ENCODE measurements at places on chromosomes 5 and 9.

DNA sequence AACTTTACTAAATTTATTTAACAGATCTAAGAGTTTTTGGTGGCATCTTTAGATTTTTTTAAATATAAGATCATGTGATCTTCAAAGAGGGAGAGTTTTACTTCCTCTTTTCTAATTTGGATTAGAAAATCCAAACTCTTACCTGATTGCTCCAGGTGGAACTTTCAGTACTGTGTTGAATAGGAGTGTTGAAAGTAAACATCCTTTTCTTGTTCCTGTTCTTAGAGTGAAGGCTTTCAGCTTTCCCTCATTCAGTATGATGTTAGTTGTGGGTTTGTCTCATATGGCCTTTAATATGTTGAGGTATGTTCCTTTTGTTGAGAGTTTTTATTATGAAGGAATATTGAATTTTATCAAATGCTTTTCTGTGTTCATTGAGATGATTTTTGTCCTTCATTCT lies 650.0 kb upstream of the SGCD start:
- DNase-seq = no peak

DNA sequence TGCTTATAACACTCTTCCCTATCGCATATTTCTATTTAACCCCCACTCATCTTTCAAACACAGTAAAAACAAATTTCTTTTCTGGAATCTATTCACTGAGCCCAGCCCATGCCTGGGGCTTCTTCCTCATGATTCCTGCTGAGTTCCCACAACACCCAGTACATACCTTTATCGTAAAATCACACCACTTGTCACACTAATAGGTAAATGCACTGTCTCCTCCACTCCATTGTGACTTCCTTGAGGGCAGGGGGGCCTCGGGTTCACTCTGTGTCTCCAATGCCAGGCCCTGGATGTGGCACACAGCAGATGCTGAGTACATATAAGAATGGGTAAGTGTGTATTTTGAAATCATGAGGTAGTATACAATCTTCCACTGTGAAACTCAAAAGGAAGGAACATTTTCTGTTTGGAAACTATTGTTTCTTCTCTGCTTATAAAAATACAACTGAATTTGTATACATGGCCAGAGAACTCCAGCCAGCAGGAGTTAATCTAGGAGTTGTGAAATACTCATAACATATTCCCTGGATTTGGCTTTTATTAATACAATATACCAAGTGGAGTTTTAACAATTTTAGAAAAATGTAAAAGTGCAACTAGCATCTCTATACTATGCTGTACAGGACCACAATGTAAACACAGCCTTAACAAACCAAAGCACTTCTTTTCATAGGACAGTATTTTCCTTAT lies 7.2 kb downstream of the PLK2 start:
- DNase-seq = no peak

- no peak for DNase-seq
Observed at GRCh38 chr9:115106001-115106400, 12.0 kb downstream of the TNC start.

DNA sequence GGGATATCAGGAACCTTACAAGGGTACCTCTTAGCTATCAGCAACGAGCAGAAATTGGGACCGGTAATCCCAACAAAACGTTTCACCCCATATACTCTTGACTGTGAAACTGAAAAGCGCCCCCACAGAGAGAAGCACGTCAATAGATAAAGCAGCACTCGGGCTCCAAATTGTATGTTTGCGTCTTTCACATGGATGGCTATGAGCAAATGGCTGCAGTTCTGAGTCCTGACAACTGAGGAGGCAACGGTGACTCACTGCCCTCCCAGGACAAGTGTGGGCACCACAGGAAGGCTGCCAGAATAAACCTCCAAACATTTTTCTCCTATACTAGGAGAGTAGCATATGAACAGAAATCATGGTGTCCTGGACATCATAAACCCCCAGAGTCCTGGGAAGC lies 36.6 kb downstream of the SEMA4D start:
- DNase-seq = no peak

DNA sequence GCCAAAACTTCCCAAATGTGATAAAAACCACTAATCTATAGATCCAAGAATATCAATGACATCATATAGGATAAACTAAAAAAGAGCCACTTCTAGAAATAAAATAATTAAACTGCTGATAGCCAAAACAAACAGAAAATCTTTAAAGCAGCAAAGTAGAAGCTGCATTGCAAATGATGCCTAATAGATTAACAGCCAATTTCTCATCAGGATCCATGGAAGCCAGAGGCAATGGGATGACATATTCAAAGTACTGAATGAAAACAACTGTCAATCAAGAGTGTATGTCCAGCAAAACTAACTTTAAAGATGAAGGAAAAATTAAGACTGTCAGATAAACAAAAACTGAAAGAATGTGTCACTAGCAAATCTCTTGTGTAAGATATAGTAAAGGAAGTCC lies 224.8 kb downstream of the PSAT1 start:
- no peak for DNase-seq

DNA sequence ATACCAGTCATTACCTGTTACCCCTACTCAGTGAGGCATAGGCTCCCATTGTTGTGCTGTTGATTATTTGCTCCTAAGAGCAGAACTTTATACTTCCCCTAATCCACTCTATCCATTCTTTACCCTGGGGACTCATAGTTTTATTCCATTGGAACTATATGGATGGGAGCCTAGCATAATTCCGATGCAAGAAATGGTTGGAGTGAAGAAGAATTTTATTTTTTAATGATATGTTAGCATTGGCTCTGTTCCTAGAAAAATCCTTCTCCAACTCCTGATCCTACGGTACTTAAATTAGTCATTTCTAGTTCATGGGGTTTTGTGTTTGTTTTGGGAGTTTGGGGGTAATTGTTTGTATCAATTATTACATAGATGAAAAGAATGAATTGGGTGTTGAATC lies 191.5 kb downstream of the GOLPH3 start:
- DNase-seq = no peak

DNA sequence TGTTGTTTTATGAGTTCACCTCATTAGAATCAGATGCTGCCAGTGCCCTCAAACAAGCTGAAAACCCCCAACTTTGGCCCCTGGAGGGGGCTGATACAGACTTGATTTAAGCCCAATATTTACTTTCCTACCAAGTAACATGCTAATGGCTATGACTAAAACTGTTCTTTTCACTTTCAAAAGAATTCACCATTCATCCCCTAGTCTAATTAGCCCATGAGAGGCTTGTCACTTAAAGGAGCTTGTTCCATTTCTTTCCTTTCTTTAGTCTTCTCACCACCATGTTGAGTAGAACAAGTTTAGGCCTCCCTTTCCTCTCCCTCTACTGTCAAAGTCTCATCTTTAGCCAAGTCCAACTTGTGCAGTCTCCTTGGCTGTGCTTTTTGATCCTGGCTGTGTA lies 50.4 kb downstream of the EPB41L4B start:
- no peak for DNase-seq

DNA sequence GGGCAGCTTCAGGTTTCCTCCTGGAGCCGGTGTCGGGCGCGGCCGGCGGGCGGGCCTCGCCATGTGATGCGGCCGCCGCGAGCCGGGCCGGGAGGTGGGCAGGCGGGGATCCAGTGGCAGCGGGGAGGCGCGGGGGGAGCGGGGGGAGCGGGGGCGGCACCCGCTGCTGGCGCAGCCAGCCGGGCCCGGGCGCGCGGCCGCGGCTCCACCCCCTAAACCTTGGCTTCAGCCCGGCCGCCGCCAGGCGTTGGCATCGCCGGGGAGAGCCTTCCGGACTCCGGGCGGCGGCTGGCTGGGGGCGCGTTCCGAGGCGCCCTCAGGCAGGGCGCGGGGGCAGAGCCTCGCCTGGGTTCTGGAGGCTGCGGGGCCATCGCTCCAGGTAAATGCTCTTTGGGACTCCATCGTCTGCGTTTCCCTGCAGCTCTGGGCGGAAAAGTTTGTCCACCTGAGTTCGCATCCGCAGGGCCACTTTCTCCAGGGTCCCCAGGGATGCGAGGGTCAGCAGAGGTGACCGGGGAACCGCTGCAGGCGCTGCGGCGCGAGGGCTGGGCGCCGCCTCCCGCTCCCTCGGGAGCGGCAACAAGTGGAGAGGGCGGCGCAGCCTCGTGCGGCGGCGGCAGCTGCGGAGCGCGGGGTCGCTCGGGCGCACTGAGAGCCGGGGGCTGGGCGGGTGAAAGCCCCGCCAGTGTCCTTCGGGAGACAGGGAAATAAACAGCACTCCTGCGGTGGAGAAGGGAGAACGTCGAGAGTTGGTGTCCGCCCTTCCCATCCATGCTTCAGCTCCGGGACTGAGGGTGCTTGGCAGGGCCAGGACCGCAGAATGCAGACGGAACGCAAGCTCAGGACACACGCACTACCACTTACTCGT lies at the start of gene ARHGEF28:
Gene ARHGEF28 (plus strand): TSS at position 253 of the 868 bp plus-strand sequence. CDS start 58,656 bp downstream, outside the sequence.
- peak; percentile 2 for DNase-seq

- DNase-seq = no peak
Observed at GRCh38 chr5:9335269-9335668, 210.6 kb downstream of the SEMA5A start.

- no peak for DNase-seq
Observed at GRCh38 chr5:146020100-146020499, 83.7 kb downstream of the SH3RF2 start.

- DNase-seq = no peak
Observed at GRCh38 chr5:33981408-33982162, 2.9 kb downstream of the SLC45A2 start.

- peak; percentile 2 for DNase-seq
Observed at GRCh38 chr9:121498150-121498486, 1.5 kb downstream of the GGTA1 start.
